ENCODE measurements at places on chromosomes 2 and 18.

DNA sequence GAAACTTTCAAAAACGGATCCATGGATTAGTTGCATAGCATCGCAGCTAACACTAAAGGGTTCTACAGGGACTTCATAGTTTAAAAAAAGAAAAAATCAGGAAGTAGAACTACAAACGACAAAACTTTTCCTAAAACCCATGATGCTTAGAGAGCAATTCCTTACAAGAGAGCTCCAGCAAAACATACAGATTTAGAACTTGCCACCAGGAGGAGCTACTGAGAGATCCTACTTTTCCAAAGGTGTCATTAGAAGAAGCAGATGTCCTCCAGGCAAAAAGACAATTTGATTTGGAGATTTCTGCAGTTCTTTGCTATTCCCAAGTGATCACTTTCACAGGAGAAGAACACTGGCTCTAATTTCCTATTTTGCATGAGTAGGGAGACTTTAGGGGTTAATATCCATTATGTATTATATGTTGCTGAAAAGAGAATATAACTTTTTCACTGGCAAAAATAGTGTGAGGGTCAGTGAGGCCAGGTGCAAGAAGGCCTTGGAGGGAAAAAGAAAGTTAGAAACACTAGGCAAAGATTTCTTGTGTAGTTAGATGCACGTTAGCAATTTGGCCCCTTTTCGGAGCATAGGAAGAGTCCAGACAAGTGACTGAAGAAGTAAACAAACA, 436.2 kb downstream of the SUCLG1 start:
- DNase-seq, result peak; percentile 42

GRCh38 chr2:31401580-31401979, 13.0 kb downstream of the XDH start:
- DNase-seq, result peak; percentile 94

DNA sequence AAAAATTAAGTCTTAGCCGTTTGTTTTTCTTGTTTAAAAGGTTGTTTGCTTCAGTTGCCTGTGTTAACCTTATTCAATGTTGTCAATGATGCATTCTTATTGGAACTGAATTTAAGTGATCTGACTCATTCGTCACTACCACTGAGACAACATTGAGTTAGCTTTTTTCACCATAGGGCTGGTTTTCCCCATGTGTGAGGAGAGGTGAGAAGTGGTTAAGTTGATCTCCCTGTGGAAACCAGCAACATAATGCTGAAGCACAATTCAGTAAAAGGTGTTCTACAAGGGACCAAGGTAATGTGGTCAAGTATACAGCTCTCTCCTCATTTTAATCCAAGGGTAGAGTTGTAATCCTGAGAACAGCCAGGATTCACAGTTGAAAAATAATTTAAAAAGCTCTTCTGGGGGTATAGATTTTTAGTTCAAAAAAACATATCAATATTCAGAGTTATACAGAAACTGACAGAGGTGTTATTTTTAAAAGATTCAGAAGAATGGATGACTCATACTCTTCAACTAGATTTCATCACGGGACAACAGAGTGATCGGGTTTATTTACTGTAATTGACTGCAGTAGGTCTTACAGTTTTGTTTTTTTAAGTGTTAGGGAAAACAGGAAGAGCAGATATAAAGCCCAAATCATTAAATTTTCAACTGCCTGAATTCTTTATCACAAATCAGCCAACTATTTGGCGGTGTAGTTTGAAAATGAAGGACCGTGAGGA, 12.6 kb downstream of the NOP58 start:
- peak; percentile 42 for DNase-seq

DNA sequence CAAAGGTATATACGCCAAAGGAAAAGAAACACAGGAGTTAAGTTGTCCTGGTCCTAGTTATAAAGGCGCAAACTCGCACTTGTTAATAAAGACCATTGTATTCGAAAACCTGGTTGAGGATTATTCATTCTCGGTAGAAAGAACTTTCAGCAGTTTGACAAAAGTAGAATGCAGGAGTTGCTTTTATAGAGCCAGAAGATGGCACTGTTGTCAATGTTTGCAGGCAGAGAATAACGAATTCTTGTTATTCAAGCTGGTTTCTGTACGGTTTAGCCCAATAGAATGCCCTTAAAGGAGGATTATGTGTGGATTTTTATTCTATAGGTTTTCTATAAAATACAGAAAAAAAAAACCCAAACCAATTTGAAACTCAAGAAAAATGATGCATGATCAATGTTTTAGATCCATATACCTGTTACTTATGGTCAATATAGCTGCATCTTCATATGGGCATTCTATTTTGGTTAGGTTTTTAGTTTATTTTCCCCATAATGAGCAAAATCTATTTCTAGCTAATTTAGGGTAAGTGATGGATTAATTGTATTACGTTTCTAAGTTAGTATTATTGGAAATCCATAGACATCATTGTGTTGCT, 510.3 kb downstream of the PLCL1 start:
- DNase-seq, result peak; percentile 44

DNA sequence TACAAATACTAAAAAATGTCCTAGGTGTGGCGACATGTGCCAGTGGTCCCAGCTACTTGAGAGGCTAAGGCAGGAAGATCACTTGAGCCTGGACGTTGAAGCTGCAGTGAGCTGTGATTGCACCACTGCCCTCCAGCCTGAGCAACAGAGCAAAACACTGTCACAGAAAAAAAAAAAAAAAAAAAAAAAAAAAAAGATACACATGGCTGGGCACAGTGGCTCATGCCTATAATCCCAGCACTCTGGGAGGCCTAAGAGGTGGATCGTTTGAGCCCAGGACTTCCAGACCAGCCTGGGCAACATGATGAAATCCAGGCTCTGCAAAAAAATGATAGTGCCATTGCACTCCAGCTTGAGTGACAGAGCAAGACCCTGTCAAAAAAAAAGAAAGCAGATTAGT, 13.7 kb downstream of the KANSL1L start:
- no peak for DNase-seq

DNA sequence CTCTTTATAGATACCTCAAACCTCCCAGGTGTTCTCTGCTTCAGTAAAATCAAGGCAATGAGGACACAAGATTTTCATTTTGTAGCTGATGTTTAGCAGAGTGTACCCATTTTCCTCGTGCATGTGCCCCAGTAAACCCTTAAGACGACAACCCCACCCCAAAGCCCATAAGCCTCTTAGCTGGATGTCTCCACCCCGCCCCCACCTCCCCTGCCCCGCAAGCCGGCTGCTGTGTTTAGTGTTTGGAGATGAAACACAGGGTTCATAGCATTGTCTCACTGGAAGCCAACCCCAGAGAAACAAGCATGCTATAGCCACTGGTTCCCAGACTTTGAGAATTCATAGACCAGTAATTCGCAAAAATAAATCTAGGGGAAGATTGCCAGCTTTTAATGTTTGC, 5.8 kb upstream of the SAG start:
- DNase-seq, result no peak

DNA sequence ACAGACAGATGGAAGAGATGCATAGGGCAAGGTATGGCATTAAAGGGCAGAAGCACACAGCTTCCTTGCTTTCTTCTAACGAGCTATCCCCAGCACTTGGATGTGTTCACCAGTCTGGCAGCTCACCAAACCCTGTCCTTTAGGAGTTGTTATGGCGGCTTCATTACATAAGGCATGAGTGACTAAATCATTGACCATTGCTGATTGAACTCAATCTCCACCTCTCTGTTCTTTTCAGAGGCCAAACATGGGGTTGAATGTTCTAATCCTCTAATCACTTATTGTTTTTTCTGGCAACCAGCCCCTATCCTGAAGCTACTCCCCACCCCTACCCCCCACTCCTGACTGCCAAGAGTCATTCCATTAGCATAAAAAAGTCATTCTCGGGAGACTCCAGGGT, 301.8 kb downstream of the XIRP2 start:
- DNase-seq, result no peak

- no peak for DNase-seq
Measured at GRCh38 chr2:31812051-31812798, 198.6 kb downstream of the MEMO1 start.

- no peak for DNase-seq
Measured at GRCh38 chr18:36527740-36528455, 230.4 kb downstream of the FHOD3 start.

- DNase-seq, result no peak
Measured at GRCh38 chr2:231036131-231036530, 1.2 kb upstream of the C2orf72 start.

DNA sequence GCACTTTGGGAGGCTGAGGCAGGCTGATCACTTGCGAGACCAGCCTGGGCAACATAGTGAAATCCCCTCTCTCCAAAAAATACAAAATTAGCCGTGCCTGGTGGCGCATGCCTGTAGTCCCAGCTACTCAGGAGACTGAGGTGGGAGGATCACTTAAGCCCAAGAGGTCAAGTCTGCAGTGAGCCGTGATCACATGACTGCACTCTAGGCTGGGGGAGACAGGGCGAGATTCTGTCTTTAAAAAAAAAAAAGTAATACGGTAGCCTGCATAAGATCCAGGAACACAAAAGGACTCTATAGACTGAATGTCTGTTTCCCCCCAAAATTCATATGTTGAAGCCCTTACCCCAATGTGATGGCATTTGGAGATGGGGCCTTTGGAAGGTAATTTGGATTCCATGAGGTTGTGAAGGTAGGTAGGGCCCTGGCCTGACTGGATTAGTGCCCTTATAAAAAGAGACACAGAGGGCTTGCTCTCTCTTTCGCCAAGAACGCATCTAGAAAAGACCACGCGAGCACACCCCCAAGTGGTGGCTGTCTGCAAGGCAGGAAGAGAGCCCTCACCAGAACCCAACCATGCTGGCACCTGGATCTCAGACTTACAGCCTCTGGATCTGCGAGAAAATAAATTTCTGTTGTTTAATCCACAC, 17.0 kb downstream of the MBOAT2 start:
- no peak for DNase-seq

DNA sequence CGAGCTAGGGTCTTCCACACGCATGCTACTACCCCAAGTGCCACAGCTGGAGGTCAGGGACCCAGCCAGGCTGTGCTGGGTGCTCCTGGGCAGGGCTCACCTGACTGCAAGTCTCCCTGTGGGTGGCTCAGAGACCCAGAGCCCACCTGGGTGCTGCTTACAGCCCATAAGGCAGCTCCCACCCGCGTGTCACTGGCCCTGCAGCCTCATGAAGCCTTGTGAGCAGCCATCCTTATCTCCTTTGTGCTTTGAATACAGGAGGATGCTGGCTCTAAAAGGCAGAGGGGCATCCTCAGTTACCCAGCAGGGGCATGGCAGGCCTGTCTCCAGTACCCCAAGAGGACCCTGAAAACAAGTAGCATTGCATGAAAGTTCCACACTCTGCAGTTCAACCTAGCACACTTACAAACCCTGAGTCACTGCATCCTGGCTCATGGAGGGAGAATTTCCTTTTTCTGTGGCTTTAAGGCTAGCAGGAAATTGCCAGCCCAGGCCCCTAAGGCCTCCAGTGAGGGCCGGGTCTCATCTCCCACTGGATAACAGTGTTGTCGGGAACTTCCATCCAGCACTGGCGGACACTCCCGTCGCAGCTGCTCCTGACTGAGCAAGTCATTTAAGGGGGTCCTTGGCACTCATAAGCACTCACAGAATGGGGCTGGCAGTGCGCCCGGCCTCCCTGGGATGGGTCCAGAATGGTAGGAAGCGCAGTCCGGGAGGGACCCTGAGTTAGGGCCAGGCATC, 137.1 kb downstream of the RPIA start:
- no peak for DNase-seq

DNA sequence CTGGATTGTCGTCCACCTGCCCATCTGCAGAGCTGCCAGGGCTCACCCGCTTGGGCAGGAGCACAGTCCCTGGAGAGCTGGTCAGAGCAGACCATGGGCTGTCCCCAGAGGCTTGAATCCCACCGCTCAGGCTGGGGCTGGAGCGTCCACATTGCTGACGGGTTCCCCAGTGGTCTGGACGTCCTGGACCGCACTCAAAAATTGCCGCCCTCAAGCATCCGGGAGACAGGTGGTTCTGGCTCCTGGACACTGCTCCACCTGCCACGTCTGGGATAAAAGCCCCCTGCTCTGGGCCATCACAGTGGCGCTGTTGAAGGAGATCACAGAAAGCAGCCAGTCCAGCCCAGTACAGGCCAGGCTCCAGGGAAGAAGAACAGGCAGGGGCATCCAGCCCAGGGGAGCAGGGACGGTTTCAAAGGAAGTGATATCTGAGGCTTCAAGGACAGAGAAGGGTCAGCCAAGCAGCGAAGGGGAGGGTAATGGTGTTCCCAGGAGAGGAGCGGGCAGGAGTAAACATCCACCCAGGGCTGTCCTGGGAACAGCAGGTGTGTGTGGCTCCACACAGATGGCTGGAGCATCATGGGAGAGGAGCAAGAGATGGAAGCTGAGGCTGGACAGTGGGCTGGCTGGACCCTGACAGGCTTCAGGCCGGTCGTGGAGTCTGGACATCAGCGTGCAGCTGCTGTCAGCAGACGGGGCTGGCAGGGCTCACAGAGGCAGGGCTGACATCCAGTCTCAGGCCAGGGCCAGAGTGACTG, 21.9 kb upstream of the ID2 start:
- no peak for DNase-seq
